ENCODE measurements at places on chromosomes 4 and X. TPM values are rescaled to one million over a fixed set of nuclear protein-coding genes. Genes with fewer than 3 reads are reported as not detected.

CNKSR2 gene
- polyA plus RNA-seq, result 1.4 TPM

MGST2 gene
- polyA plus RNA-seq, result 56.1 TPM

BRS3 gene
- 0.08 TPM for polyA plus RNA-seq

SPANXN4 gene
- polyA plus RNA-seq, result not detected

IRF2 gene
- polyA plus RNA-seq, result 39.6 TPM

FAM9C gene
- polyA plus RNA-seq, result 0.46 TPM

MMRN1 gene
- 4.6 TPM for polyA plus RNA-seq

Measured in right renal pelvis (tissue), 4 donors.